ENCODE measurements at places on chromosomes 2 and 18.

GRCh38 chr2:44929735-44930273, 11.7 kb upstream of the SIX3 start:
- ATAC-seq = no peak

- ATAC-seq = no peak
Measured at GRCh38 chr18:22974707-22975106, 41.6 kb downstream of the RBBP8 start.

DNA sequence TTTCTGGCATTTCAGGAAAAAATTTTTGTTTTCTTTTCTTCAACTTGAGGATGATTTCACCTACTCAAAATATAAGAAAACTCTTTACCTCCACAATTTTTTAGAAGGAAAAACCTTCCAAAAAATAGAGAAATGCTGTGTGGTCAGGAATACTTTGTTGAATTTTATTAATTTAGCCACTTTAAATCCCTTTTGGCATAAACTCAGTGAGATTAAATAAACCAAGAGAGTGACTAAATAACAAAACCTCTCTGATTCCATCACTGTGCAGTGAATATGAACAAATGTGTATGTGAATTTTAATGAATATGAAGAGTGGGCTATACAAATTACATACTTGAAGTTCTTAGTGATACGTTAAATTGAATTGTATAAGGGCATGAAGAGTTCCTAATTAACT, 25.8 kb upstream of the CYTIP start:
- no peak for ATAC-seq

DNA sequence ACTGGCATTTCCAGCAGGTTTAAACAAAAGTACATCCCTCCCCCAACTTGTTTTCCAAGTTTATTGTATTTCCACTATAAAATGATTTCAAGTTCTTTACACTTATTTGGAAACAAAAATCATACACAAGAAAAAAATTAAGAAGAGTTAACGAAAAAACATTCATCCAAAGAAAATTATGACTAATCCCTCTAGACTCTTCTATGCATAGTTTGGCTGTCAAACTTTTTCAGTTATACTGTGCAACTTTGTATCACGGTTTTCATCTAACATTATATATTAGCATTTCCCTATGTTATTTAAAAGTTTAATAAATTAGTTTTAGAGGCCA, 627 bp downstream of the WDCP start:
- ATAC-seq = no peak

GRCh38 chr18:9898792-9899549, 13.2 kb downstream of the TXNDC2 start:
- ATAC-seq = no peak

DNA sequence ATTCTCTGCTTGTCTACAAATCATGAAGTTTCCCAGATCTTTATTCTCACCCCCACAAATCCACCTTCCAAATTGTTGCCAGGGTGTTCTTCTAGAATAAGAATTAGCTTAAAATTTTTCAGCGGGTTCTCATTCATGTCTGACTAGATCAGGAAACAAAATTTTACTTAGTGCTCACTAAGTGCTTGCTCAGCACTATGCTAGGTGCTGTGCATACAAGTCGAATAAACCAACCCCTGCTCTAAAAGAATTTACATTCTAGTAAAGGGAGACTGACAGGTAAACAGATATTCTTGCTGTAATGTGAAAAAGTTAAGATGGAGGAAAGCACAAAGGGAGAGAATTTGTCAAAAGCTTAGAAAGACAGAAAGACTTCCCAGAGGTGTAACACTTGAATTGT, 2.4 kb upstream of the FSIP2 start:
- no peak for ATAC-seq

- ATAC-seq = no peak
Measured at GRCh38 chr18:58856881-58857280, 7.8 kb upstream of the ZNF532 start.

- no peak for ATAC-seq
Measured at GRCh38 chr2:173388795-173389194, 34.1 kb downstream of the CDCA7 start.

GRCh38 chr18:70666936-70667335, 378.1 kb downstream of the SOCS6 start:
- ATAC-seq = no peak

DNA sequence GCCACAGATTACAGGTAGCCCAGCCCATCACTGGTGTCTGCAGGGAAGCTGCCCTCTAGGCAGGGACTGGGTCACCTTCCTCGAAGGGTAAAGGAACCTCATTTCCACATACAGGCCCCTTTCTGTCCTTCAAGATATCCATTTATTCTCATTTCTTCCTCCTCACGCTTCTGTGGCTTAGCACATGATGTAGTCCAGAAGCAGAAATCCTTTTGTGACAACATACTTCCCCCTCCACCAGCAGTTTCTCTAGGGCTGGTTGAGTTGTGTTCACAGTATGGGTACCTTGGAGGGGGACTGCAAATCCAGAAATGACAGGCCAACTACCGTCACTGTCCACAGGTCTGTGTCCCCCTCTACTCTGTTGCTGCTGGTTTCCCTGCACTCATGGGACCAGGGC, 364.9 kb downstream of the ANAPC1 start:
- no peak for ATAC-seq

GRCh38 chr2:40428439-40428838, 23.5 kb downstream of the SLC8A1 start:
- ATAC-seq = no peak

DNA sequence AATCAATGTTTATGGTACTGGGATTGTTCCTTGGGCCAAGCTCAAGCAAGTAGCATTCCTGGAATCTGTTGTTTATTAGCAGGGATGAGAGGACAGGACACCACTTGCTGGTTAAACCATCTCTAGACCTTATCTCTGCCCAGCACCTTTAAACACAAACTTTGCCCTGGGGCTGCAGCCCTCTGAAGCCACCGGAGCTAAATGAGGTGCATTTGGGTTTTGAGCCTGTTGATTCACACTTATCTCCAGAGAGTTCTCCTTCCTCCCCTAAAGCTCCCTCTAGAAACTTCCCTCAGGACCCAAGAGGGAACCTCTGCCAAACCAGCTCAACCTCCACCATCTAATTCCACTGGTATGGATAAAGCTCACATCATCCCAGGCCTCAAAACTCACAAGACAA, 94.8 kb upstream of the EPAS1 start:
- no peak for ATAC-seq

DNA sequence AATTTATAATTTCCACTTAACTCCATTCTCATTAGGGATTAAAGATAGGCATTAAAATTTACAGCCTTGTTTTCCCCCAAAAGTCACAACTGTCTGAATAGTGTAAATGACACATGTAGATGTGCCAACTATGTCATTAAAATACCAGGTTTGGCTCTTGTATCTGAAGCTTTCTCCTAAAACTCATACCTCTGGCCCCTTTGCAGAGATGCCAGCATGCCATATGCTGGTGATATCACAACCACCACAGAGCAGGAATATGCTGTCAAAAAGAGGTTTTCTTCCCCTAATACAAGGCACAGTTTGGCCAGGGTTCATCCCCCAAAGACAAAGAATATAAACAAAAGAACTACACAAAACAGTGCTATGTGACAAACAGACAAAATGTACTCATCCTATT, 65.4 kb downstream of the REV1 start:
- ATAC-seq = no peak

GRCh38 chr18:13229001-13229671, 10.6 kb downstream of the LDLRAD4 start:
- no peak for ATAC-seq

DNA sequence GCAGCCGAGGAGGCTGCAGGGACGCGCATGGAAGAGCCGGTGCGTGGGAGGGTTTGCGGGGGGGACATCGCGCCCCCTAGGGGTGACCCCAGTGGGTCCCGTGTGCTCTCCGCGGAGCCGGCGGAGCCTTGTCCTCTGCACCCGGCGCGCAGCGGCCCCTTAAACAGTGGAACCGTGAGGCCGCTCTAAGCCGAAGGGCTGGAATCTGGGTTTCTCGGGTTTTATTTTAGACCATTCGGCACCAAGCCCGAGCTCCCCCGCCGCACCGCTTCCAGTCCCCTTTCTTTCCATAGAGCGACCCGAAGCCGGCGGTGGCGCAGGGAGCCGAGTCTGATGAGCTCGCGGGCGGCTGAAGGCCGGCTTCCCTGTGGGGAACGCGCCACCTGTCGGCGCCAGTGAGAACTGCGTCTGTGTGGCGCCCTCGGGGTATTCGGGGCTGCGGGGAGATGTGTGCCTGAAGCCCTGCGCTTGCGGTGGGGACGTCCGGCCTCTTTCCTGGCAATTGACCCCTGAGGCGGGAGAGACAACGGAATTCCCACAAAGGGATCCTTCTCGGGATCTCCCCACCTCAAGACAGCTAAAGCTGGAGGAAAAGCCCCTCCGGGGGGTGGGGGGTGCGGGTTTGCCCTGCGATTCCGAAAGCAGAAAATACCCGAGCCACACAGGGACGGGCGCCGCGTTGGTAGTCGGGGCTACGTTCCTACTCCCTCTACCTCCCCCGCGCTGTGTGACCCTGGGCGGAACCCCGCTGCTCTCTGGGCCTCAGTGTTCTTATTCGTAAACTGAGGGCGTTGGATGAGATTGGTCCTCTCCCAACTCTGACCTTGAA, 8.2 kb upstream of the EN1 start:
- ATAC-seq = peak; percentile 83

GRCh38 chr18:56278421-56279003, 359.9 kb downstream of the TXNL1 start:
- no peak for ATAC-seq

GRCh38 chr2:180905002-180905401, 75.4 kb upstream of the UBE2E3 start:
- ATAC-seq = no peak

DNA sequence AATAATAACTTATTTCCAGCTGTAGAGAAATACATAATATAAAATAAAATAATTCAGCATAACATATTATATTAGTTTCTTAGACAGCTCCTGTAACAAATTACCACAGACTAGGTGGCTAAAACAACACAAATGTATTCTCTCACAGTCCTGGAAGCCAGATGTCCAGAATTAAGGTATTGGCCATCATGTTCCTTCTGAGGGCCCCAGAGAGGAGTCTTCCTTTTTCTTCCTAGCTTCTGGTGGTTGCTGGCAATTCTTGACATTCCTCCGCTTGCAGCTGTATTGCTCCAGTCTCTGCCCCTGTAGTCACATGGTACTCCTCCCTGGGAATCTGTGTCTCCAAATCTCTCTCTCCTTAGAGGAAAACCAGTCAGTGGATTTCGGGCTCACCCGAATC, 146.8 kb downstream of the RBM43 start:
- ATAC-seq = no peak

DNA sequence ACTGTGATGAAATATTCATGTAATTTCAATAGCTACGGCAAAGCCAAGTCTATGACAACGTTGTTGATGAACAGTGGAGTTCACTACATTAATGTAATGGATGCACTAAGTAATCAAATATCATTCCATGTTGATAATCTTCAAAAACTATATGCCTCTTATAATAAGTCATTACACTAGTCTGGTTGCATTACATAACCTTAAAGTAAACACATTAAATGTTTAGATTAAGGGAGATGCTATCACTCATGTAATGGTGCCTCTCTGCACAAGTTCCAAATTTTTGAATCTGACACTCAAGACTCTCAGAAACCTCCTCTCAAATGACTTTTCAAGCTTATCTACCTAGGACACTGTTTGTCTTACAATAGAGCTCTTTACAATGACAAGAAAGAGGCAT, 35.4 kb downstream of the PIEZO2 start:
- no peak for ATAC-seq

DNA sequence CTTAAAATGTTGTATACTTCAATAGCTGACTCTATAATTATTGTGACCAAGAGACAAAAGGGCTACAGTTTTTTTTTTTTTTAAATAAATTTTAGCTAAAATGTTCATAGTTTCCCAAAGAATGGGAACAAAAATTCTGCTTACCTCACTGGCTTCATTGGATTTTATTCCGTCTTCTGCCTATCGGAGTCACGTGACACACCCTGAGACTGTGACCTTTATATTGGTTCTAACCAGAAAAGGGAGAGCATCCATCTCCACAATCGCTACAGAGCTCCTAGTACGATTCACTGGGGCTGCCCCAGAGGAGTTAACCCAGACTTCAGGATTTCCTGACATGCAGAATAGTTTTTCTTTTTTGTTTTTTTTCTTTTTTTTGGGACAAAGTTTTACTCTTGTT, 203.6 kb upstream of the SLC35G4 start:
- no peak for ATAC-seq

GRCh38 chr18:36661999-36662398, 166.8 kb downstream of the TPGS2 start:
- no peak for ATAC-seq

DNA sequence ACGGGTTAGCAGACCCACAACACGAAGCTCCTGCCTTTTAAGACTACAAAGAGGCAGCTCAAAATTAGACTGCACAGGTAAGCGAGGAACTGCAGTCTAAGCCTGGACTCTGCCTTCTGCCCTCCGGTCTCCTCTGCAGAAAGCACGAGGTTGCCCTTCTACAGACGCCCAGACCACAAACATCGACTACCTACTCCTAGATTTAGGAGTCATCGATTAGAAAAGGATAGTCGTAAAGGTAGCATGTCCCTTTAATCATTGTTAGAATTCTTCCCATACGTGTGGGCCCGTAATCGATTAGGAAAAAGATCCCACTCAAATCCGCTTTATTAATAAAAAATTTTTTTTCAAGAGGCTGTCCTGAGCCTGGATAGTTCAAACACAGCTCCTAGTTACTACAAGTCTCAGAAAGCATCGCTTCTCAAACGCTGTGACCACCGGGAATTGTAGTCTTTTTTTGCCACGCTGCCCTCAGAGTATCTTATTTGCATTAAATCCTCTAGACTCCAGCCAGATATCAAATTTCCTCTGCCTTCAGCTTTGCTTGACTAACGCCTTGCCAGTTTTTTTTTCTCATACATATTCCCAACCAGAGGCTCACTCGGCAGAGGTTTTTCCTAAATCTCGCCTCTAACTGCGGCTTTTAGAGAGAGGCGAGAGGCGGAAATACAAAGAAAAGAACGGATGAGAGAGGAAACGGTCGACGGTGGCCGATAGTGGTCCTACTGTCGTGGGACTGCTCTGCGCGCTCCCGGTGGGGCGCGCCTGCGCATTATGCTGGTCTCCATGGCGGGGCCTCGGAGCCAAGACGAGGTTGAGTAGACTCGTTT, at the start of the genes CARF and WDR12:
Gene CARF (plus strand): TSS at position 764 of the 830 bp plus-strand sequence. CDS start 29,628 bp downstream, outside the sequence.
Gene WDR12 (minus strand): TSS at position 162 of the 830 bp plus-strand sequence. CDS start 197 bp downstream, outside the sequence.
- peak; percentile 84 for ATAC-seq

DNA sequence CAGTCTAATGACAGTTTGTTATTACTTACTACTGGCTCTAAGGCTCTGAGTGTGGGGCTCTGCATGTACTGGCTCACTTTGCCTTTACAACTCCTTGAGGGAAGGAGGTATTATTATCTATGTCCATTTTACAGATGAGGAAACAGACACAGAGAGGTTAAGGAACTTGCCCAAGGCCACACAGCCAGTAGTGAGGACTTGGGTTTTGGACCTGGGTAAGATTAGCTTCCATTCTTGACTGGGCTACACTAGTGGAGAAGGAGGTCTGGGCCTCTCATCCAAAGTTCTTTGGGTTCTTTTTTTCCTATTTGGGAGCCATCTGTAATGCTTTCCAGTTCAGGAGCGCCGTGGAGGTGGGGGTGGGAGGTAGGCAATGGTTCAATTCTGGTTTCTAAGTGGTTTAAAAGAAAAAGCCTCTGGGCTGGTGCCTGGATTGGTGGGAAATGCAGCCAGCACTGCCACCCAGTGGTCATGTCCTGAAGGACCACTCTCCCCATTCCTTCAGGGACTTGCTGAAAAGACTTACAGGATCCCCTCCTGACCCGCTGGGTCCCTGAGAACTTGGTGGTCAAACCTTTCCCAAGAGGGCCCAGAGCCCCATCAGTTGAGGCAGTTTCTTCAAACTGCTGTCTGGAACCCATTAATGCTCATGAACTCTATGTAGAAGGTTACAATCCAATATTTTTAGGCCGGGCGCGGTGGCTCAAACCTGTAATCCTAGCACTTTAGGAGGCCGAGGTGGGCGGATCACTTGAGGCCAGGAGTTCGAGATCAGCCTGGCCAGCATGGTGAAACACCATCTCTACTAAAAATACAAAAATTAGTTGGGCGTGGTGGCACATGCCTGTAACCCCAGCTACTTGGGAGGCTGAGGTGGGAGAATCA, 38.6 kb upstream of the NOTO start:
- peak; percentile 65 for ATAC-seq
